Activated CD4-positive, alpha-beta T cell treated with anti-CD3 and anti-CD28 coated beads, Interleukin-2, amount 10 ng/mL, durations not matched to agents 24 days and 14 days (primary cell): ENCODE measurements at places on chromosomes 7 and 10. TPM values are rescaled to one million over a fixed set of nuclear protein-coding genes. Genes with fewer than 3 reads are reported as not detected.

The NEURL1 gene
- 2.8 and 3.1 TPM in 2 replicates for total RNA-seq

The ZP3 gene
- 7.4 and 7.5 TPM in 2 replicates for total RNA-seq

The PNLIPRP2 gene
- not detected in 2 replicates for total RNA-seq

The MMP21 gene
- 0.14 TPM in 1 of 2 replicates, not detected in the other for total RNA-seq

The BEND7 gene
- total RNA-seq = not detected in 2 replicates

The TRIM74 gene
- total RNA-seq = 0.33 and 2.1 TPM in 2 replicates

- no peak for DNase-seq
These were observed 159.7 kb downstream of the CRPPA start for GRCh38 chr7:16261654-16262053.

- no peak for DNase-seq
These were observed 80.4 kb upstream of the GPR26 start for GRCh38 chr10:123585477-123586445.

DNA sequence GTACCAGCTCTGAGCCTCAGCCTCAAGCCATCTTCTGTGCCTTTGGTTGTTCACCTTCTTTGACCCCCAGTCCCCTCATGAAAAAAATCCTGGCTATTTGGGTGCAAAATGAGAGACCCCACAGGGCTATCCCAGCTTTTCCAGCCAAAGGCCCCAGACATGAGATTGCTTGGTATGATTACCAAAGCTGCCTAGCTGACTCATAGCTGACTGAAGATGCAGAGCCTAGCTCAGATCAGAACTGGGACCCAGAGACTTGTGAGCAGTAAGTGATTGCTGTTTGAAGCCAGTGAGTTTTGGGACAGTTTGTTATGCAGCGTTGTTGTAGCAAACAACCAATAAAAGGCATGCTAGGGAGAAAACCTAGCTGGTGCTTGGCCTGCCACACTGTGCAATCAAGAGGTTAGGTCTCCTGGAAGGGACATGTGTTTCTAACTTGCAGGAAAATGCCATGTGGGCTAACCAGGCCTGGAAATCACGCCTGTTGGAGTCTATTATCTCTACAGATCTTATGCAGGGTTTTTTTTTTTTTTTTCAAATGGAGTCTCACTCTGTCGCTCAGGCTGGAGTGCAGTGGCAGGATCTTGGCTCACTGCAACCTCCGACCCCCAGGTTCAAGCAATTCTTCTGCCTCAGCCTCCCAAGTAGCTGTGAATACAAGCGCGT, 48.0 kb upstream of the DAGLB start:
- DNase-seq = no peak

DNA sequence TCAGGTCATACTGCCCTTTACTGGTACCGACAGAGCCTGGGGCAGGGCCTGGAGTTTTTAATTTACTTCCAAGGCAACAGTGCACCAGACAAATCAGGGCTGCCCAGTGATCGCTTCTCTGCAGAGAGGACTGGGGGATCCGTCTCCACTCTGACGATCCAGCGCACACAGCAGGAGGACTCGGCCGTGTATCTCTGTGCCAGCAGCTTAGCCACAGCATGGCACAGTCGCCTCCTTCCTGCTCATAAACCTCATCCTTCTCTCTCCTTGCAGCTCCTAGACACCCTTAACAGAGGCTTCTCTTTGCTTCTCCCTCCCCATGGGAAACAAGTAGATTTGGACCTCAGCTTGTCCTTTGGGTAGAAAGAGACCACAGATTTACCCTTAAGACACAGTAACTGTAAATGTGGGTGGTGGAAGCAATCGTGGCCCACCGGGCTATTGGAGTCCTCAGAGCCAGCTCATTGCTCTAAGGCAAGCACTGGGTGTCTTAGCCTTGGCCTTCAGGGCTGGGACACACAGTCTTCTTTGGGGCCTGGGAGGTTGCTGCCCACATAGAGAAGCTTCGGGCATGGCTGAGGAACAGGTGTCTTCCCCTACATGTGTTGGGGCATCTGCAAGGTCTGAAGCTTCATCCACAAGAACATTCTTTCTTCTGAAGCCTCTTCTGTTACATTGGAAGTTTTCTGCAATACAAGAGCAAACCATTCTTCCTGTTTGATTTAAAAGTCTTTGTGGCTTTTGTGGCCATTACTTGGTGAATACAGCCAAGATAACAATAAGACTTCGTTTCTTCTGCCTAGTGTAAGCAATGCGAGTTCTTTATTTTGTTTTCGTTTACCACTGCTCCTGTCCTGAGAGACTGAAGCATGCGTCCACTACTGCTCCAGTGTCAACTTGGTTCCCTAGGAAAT, 95.5 kb upstream of the PRSS58 start:
- DNase-seq = no peak

DNA sequence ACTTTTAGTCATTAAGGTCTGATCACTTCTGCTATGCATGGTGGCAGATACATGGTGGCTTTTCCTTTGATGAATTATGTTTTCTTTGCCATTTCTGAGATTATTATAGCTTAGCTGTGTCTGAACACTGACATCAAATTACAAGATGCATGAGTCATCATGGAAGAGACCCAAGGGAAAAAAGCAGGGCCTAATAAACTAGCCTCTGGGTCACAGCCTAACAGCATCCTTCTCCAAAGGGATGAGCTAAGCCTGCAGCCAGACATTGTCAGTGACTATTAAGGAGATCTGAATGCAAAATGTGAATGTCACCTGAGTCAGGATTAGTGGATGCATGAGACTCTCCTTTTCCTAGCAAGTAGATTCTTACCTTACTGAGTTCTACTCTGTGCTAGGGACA, 19.1 kb upstream of the OGDHL start:
- DNase-seq = no peak

- DNase-seq = no peak
These were observed 6.4 kb downstream of the CLDN12 start for GRCh38 chr7:90409667-90410066.

DNA sequence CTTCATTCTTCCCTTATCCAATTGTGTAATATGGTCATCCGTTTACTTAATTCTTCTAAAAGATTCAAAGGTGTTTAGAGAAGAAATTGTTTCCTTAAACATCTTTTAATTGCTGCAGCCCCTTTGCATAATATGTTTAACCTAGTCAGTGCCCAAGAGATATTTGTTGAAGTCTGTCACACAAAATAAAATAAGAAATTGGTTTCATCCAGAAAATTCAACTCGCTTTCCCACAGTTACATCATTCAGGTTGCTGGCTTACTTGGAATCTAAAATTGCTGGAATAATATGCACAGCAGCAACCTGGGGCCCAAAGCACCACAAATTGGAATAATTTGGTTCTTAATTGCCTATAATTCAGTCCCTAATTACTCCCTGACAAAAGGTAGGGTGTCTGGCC, 155.1 kb upstream of the ETV1 start:
- DNase-seq = no peak

GRCh38 chr10:21961847-21962246, 41.7 kb downstream of the DNAJC1 start:
- no peak for DNase-seq
